ENCODE measurements at places on chromosomes 1 and 21. TPM values are rescaled to one million over a fixed set of nuclear protein-coding genes. Genes with fewer than 3 reads are reported as not detected.

The SLC45A1 gene
- total RNA-seq, result 0.13 TPM

DNA sequence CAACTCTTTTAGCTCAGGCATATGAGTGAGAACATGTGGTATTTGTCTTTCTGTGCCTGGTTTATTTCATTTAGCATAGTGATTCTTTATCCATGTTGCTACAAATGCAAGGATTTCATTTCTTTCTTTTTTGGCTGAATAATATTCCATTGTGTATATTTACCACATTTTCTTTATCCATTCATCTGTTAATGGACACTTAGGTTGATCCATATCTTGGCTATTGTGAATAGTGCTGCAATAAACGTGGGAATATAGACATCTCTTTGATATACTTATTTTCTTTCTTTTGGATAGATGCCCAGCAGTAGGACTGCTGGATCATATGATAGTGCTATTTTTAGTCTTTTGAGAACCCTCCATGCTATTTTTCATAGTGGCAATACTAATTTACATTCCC lies 30.8 kb downstream of the ASB17 start:
- DNase-seq, result no peak

- no peak for DNase-seq
Measured at GRCh38 chr1:216632980-216633379, 90.2 kb downstream of the ESRRG start.

- no peak for DNase-seq
Measured at GRCh38 chr1:236407059-236407458, 13.0 kb downstream of the EDARADD start.

DNA sequence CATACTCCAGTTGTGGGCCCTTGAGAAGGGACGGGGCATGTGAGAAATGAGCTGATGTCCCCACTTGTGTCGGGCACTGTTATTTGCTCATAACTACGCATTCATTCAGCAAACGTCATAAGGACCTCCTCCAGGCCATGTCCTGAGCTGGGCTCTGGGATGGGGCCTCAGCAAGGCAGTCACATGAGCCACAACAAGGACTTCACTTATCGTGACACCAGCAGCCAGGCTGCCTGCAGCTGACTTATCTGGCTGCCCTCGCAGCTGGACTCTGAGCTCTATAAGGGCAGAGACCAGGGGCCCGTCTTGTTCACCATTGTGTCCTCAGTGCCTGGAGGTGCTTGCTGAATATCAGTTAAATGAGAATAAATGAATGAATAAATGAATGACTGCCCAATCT lies 37.5 kb upstream of the GRIK3 start:
- DNase-seq, result no peak

- DNase-seq, result no peak
Measured at GRCh38 chr1:16386454-16387113, 19.5 kb downstream of the SZRD1 start.

GRCh38 chr1:175511496-175511895 lies 231.9 kb downstream of the TNR start:
- DNase-seq, result no peak

DNA sequence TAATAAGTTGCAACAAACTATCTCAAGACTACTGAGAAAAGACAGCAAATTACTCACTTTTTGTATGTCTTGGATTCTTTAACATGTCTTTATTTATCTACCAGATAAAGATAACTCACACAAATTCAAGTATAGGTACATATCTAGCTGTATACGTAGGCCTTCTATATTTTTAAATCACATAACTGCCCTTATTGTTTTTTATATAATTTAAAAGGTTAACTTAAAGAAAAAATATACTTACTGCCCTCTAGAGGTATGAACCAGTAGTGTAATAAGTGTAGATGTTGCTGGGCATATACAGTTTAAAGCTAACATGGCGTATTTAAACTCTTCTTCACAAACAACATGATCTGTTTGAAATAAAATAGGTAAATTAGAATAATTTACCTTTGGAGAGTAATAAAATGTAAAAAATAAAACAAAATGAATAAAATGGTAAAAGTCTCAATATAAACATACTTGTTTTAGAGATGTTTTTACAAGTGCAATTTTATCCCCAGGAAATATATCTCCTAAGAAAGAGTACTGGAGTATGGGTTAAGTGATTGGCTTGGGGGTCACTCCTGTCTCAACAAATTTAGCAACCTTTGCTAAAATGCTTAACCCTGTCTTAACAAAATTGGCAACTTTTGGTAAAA lies 235.2 kb downstream of the KCNT2 start:
- DNase-seq, result no peak

DNA sequence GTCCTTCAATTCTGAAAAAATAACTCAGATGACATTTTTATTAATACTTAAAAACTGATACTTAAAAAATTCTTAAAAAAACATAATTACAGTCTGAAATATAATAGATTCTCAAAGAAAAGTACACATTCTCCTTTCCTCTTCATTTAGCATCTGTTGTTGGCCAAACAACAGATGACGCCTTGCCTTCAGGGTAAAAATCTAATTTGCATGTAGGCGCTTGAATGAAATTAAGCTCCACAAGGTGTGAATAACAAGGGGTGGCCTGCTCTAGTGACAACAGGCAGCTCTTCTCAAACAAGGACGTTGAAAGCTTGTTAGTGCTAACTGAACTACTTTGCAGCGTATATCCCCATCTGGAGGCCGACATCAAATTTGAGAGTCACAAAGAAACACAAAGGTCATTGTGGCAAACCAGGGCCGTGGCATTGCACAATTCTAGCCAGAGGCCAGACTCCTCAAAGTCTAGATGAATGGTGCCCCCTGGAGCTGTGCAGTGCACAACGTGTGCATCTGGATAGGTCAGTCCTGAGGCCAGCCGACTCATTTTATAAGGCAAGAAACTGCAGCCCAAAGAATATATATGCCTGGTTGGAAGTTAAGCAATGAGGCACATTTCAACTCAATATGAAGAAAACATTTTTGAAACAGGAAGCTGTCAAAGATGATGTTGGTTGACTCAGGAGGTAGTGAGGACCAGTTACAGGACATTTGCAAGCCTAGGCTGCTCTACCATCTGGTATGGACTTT lies 459.2 kb upstream of the RUNX1 start:
- DNase-seq, result peak; percentile 28
